ENCODE measurements at places on chromosomes 4 and X. TPM values are rescaled to one million over a fixed set of nuclear protein-coding genes. Genes with fewer than 3 reads are reported as not detected.
A peak's percentile ranks its signal among the peaks of the same experiment; 100 is the strongest.

- H3K4me1 ChIP-seq, result no peaks in the 10 kb centered on the region
- H3K27ac ChIP-seq, result no peak overlapping the region
- no peaks in the 10 kb centered on the region for H3K27me3 ChIP-seq
- H3K36me3 ChIP-seq, result no peaks in the 10 kb centered on the region
Measured at GRCh38 chr4:27123123-27123768, 262.6 kb downstream of the STIM2 start.

GRCh38 chrX:47697181-47697580 is 38.2 kb upstream of the UXT start:
- no peak overlapping the region for H3K4me3 ChIP-seq
- H3K36me3 ChIP-seq, result no peaks in the 10 kb centered on the region
- no peaks in the 10 kb centered on the region for H3K27me3 ChIP-seq
- DNase-seq, result no peak
- no peak overlapping the region for H3K27ac ChIP-seq
- no peaks in the 10 kb centered on the region for H3K4me1 ChIP-seq

DNA sequence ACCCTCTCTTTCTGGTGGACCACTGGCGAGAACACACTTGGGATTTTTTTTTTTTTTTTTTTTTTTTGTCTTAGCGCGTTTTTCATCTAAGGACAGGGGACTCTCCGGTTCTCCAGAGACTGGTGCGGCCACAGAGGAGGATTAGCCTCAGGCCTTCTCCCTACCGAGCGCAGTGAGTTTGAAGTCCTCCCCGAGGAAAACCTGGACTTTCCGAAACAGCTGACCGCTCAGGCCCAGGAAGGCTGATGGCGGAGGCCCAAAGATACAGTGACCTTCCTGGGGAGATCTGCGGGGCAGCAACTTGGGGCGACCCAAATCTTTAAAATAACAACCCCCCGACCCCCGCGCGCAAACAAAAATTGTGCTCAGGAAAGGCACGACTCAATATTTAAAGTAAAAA is 9.2 kb downstream of the NKX3-2 start:
- H3K4me3 ChIP-seq, result no peak overlapping the region
- H3K27ac ChIP-seq, result peak overlapping the region; percentile 60
- no peak for DNase-seq
- peaks cover 6% of the 10 kb centered on the region for H3K36me3 ChIP-seq
- H3K4me1 ChIP-seq, result peaks cover 39% of the 10 kb centered on the region
- H3K27me3 ChIP-seq, result peaks cover 91% of the 10 kb centered on the region

TRIM61 gene
- total RNA-seq, result 1.8 TPM

GYG2 gene
- not detected for total RNA-seq

VCX3B gene
- not detected for total RNA-seq

CLDN34 gene
- not detected for total RNA-seq
